ENCODE measurements at places on chromosomes 13 and 19.

DNA sequence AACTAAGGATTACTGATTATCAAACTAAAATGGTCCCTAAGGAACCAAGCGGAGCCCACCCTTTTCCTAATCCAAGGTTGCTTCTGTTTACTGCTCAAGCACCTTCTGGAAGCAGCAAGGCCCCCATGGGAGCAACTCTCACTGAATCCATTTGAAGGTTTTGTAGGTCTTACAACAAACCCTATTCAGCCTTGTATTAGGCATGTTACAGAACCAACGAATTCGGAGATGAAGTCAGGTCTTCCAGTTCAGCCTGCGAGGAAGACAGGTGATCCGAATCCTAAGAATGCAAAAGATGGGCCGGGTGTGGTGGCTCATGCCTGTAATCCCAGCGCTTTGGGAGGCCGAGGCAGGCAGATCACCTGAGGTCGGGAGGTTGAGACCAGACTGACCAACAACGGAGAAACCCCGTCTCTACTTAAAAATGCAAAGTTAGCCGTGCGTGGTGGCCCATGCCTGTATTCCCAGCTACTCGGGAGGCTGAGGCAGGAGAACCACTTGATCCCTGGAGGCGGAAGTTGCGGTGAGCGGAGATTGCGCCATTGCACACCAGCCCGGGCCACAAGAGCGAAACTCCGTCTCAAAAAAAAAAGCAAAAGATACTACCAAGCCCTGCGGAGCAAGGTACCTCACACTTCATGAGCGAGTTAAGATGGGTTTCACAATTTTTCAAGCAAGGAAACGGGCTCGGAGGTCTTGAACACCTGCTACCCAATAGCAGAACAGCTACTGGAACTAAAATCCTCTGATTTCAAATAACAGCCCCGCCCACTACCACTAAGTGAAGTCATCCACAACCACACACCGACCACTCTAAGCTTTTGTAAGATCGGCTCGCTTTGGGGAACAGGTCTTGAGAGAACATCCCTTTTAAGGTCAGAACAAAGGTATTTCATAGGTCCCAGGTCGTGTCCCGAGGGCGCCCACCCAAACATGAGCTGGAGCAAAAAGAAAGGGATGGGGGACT lies 609 bp downstream of the ZAR1L start:
- no peak for DNase-seq

DNA sequence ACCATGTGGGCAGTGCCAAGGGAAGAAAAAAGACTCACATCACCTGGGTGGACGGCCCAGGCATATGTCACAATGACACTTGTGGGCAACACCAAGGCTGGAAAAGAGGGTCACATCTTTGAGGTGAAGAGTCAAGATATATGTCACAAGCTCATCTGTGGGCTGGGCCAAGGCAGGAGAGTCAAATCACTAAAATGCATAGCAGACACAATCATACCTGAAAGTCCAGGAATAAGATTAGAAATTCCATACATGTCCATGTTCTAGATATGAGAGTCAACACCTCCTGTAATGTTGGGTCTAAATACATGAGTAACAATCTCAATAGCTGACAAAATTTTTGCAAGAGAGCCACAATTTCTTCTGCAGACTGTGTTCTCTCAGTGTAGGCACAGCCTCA lies 145.0 kb downstream of the ZNF675 start:
- DNase-seq = no peak

GRCh38 chr19:50835103-50835784 lies 1.9 kb upstream of the KLK15 start:
- no peak for DNase-seq

DNA sequence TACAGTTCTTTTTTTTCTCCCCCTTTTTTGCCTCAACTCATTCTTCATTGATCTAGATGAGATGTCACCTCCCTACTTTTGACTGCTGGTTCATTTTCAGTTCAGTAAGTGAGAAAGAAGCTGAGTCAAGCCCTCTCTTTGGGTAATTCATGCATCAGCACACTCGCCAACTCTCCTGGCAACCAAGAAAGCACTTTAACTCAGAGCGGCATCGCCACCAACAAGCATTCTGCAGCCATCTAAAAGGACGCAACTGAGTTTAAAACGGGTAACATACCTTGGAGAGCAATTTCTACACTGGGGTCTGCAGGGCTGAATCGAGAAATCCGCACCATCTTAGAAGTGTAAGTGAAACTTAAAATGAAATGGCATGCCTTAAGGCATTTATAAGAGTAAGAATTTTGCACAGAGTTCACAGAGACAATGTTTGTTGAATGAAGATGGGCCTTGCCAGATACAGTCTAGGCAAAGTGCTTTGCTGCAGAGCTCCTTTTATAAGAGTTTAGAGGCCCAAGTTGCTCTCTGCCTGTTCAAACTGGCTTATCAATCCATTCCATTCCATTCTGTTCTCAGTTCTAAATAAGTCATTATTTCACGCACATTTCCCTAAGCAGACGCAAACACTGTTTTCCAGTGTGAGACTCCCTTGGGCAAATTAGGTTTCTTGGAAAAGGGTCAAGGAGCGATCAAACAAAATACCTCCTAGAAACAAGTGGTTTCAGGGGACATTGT lies 338.0 kb downstream of the ENOX1 start:
- no peak for DNase-seq

- DNase-seq = no peak
Measured at GRCh38 chr19:16207063-16207462, 9.4 kb downstream of the AP1M1 start.

- no peak for DNase-seq
Measured at GRCh38 chr19:45814851-45815480, at the start of gene RSPH6A. TSS of gene RSPH6A (minus strand) at chr19:45815308. CDS start at chr19:45815176, 132 bp downstream.

GRCh38 chr13:101473458-101473857 lies 21.0 kb downstream of the ITGBL1 start:
- no peak for DNase-seq

DNA sequence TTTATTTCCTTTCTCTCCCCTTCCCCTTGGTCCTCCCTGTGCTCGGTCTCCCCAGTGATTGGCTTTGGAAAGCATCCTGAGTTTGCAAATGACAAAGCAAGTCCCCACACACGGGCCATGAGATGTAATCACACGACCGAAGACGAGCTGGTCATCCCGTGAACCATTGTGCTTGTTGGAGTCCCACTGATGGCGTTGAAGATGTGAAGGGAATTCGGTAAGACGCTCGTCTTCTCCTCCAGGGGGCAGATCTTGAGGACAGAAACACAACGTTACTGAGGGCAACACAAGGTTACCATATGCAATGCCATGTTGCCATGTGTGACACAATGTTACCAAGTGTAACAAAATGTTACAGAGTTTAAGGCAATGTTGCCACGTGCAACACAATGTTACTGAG lies 42.0 kb upstream of the SLC15A1 start:
- DNase-seq = no peak

DNA sequence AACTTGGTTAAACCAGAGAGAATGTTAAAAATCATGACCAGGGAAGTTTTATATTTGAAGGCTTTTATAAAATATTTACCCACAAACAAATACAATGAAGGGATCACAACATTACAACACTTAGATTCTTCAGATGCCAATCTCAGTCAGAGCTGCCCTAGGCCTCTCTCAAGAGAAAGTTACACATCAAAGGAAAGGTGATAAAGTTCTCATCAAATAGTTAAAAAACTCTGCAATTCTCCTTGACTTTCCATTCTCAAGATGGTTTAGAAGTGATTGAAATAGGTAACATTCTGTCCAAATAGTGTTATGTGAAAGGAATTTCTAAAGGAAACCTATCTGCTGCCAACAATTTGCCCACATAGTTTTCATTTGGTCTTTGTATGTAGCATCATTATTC lies 1115.2 kb upstream of the MIR17HG start:
- DNase-seq = no peak

DNA sequence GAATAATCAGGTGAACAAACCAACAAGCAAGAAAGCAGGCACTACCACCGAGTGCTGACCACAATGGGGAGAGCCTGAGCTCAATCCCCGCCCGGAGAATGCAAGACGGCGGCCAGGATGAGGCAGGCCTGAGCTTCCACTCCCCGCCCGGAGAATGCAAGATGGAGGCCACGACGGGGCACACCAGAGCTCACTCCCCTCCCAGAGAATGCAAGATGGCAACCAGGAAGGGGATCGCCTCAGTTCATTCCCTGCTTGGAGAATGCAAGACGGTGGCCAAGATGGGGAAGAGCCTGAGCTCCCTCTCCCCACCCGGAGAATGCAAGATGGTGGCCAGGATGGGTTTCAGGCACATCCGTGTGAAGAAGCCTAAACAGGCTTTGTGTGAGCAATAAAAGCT lies 24.7 kb upstream of the MIER2 start:
- DNase-seq = no peak

GRCh38 chr13:48944221-48944620 lies 31.5 kb upstream of the FNDC3A start:
- no peak for DNase-seq

- DNase-seq = no peak
Measured at GRCh38 chr13:79659121-79659521, 178.2 kb downstream of the NDFIP2 start.

- no peak for DNase-seq
Measured at GRCh38 chr13:85661675-85662074, 137.5 kb downstream of the SLITRK6 start.

- no peak for DNase-seq
Measured at GRCh38 chr19:13024951-13025697, 29.8 kb downstream of the NFIX start.

- DNase-seq = no peak
Measured at GRCh38 chr13:114144606-114145244, 12.3 kb upstream of the RASA3 start.

DNA sequence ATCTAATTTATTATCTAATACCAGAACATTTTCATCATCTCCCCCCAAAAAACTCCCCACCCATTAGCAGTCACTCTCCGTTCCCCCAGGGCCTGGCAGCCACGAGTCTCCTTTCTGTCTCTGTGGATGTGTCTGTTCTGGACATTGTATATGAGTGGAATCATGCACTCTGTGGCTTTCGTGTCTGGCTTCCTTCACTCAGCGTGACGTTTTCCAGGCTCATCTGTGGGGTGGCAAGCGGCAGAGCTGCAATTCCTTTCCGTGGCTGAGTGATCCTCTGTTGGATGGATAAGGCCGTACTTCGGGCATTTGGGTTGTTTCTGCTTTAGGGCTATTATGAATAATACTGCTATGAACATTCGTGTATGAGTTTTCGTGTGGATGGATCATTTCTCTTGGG lies 3.1 kb downstream of the AP2S1 start:
- no peak for DNase-seq

DNA sequence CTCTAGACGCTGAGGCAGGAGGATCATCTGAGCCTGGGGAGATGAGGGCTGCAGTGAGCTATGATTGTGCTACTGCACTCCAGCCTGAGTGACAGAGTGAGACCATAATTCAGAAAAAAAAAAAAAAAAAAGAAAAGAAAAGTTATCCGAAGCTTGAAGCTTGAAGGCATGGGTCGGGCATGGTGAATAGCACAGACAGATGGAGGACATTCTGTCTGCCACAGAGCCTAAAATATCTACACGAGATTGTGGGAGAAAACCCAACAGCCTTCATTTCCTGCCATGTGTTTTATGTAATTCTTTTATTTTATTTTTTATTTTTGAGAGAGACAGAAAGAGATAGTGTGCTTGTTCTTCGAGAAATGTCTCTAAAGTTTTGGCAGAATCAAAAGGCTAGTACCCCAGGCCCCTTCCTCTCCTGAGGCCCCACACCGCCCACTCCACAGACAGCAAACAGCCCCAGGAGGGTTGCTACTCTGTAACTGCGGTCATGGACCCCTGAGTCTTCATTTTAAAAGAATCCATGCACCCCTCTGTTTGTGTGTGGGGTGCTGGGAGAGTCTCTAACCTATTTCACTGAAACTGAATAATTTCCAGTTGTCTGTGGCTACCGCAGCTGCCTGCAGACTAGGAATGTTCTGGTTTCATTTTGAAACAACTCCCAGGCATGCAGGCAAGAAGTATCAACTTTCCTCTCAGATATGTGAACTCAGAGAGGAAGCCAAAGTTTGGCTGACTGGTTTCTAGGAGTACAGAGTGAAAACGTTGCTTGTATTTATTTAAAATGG lies 38.4 kb upstream of the RCBTB2 start:
- no peak for DNase-seq

DNA sequence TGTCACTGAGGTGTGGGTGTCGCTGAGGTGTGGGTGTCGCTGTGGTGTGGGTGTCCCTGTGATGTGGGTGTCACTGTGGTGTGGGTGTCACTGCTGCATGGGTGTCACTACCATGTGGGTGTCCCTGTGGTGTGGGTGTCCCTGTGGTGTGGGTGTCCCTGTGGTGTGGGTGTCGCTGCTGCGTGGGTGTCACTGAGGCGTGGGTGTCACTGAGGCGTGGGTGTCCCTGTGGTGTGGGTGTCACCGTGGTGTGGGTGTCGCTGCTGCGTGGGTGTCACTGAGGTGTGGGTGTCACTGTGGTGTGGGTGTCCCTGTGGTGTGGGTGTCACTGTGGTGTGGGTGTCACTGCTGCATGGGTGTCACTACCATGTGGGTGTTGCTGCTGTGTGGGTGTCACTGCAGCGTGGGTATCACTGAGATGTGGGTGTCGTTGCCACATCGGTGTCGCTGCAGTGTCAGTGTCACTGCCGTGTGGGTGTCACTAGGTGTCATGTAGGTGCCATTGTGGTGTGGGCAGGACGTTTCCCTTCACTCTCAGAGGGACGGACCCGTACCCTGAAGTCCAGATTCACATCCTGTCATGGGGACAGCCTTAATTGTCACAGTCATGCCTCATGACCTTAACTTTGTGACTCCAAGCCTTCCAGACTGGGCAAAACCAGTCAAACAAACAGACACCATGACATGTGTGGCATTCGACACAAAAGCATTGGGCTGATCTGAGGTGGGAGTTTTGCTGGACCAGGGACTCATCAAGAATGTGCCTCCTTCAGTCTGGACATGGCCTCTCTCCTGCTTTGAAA lies 12.7 kb upstream of the GAS6 start:
- DNase-seq = no peak

DNA sequence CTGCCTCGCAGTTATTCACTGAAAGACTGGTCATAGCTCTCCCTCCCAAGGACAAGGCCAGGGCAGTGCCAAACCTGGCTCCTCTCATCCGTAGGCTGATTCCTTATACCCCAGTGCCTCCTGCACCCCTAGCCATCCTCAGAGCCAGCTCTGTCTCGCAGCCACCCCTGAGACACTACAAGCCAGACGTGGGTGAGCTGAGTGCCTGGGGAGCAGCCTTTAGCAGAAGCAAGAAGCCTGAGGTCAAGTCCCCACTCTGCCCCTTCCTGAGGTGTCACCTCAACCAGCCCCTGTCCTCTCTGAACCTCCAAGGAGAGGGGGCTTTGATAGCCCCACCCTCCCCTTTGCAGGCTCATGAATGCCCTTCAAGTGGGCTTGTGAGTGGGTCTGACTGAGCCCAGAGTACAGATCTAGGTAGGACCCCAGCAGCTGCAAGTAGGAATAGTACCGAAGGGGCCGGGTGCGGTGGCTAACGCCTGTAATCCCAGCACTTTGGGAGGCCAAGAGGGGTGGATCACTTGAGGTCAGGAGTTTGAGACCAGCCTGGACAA lies 14.8 kb upstream of the AKAP8L start:
- DNase-seq = no peak

GRCh38 chr13:43020794-43021193 lies 2.6 kb upstream of the DNAJC15 start:
- no peak for DNase-seq
